ENCODE measurements at places on chromosomes 6 and 20.

GRCh38 chr6:118122801-118123200 is 215.7 kb downstream of the SLC35F1 start:
- DNase-seq, result no peak

DNA sequence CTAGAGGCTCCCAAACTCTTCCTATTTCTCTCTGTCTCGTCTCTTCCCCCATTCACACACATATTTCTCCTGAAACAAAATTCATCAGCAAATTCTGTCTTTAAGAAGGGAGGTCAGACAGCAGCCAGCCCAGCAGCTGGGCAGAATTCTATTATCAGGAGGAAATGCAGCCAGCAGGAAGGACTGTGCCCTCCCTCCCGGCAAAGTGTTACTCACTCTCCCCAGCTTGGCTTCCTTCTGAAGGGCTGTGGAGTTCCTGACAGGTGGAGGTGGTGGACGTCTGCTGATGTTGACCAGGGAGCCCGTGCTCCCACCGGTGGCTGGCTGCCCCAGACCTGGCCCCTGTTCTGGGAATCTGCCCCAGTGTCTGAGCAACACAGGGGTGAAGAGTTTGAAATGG is 37.3 kb downstream of the KCNB1 start:
- DNase-seq, result peak; percentile 18

- no peak for DNase-seq
These were observed 413.2 kb upstream of the GJE1 start for GRCh38 chr6:141719476-141719875.

GRCh38 chr20:41037179-41037578 is 8.6 kb downstream of the TOP1 start:
- no peak for DNase-seq

DNA sequence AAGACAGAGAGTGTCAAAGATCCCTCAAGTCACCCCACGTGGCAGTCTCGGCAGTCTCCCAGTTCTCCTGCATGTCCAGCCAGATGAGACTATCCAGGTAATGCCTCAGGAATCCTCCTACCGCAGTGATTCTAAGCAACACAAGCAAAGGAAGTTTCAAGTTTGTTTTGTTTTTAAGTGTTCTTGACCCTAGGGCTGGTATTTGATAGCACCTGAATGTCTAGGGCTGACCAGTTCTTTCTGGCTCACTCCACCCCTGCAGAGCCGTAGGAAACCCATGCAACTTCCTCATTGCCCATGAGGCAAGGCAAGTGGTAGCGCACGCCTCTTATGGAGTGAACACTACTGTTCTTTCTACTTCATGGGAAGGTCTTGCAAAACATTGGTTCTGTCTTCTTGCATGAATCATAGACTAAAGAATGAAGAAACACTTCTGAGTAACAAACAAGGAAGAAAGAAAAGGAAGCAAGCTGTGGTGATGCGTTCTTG is 24.8 kb upstream of the FOXQ1 start:
- DNase-seq, result peak; percentile 88

DNA sequence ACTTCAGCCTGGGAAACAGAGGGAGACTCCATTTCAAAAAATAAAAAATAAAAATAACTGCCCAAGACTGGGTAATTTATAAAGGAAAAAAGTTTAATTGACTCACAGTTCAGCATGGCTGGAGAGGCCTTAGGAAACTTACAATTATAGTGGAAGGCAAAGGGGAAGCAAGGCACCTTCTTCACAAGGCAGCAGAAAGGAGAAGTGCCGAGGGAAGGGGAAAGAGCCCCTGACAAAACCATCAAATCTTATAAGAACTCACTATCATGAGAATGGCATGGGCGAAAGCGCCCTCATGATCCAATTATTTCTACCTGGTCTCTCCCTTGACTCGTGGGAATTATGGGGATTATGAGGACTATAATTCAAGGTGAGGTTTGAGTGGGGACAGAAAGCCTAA is 95.5 kb upstream of the LGSN start:
- DNase-seq, result no peak

- peak; percentile 87 for DNase-seq
These were observed 33.0 kb downstream of the RIPOR2 start for GRCh38 chr6:24902782-24903181.

DNA sequence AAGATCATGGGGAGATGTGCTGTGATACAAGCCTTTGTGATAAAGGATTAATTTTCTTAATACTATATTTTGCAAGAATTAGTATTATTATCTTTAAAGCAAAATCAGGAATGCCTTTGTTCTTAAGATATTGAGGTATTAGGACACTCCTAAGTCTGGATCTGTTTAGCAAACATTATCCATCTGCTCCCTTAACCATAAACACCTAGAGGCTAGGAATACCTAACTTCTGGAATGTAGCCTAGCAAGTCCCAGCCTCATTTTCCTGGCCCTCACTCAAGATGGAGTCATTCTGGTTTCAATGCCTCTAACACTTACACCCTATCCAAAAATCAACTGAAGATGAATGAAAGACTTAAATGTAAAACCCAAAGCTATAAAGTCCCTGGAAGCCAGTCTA is 106.3 kb upstream of the GJE1 start:
- DNase-seq, result no peak

- DNase-seq, result no peak
These were observed 123.3 kb downstream of the NFATC2 start for GRCh38 chr20:51419231-51419630.

- no peak for DNase-seq
These were observed 189.1 kb downstream of the PHF3 start for GRCh38 chr6:63824722-63825121.

- no peak for DNase-seq
These were observed 165.1 kb upstream of the LAMP5 start for GRCh38 chr20:9349249-9349648.

DNA sequence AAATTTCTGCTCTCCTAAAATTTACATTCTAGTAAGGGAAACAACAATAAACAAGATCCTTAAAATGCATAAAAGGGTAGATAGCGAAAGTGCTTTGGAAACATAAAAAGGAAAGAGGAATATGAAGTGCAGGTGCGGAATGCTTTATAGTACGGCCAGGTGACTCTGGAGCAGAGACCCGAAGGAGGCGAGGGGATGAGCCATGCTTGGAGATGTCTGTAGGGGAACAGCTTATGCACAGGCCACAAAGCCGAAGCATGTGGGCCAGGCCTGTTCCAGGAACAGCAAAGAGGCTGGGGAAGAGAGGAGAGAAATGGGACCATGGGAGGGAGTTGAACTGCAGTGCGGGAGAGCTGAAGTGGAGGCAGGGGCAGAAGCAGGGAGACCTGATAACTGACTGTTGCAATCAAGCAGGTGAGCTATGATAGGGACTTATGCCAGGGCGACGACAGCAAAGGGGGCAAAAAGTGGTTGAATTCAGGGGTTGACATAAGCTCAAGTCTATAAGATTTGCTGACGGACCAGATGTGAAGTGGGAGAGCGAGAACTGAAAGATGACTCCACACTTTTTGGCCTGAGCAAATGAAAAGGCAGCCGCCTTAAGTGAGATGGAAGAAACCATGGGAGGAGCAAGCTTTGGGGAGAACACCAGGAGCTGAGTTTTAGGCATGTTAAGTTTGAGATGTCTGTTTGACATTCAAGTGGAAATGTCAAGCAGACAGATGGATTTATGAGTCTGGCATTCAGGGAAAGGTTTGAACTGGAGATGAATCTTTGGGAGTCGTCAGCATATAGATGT is 83.1 kb downstream of the CNBD2 start:
- no peak for DNase-seq

DNA sequence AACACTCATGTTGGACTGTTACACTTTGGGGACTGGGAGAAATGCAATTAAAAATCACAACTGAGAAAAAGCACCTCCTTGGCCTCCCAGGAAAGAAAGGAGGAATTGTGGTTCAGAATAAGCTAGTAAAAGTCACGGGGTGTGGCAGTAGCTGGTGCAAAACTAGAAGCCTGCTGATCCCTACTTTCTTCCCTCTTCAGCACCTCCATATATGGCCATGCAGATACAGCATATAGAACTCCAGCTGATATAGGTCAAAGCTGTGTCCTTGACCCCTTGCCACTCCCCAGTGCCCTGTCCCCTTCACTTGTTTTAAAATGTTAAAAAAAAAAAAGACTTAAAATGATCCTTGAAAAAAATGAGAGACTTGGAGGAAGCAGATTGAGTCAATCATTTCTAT is 5.5 kb upstream of the FLRT3 start:
- no peak for DNase-seq

- DNase-seq, result peak; percentile 76
These were observed 210.7 kb upstream of the CNR1 start for GRCh38 chr6:88376768-88377387.

DNA sequence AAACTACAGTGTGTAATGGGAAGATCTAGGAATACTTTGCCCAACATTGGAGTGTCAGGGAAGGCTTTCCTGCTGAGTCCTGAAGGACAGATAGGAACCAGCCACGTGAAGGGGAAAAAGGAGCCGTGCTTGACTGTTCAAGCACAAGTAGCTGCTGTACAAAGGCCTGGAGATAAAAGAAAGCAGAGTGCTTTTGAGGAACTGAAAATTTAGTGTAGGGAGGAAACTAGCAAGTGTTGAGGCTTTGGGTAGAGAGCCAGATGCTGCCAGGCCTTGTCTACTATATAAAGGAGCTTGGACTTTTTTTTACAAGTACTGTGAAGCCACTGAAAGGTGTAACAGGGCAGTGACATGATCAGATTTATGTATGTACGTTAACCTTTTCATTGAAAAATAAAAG is 39.0 kb downstream of the DSE start:
- DNase-seq, result no peak

GRCh38 chr6:108699290-108700041 is 138.7 kb downstream of the FOXO3 start:
- DNase-seq, result no peak

- DNase-seq, result no peak
These were observed 62.1 kb upstream of the BHLHE23 start for GRCh38 chr20:63068711-63069367.

GRCh38 chr6:37242429-37243052 is 15.0 kb upstream of the TBC1D22B start:
- DNase-seq, result peak; percentile 95

DNA sequence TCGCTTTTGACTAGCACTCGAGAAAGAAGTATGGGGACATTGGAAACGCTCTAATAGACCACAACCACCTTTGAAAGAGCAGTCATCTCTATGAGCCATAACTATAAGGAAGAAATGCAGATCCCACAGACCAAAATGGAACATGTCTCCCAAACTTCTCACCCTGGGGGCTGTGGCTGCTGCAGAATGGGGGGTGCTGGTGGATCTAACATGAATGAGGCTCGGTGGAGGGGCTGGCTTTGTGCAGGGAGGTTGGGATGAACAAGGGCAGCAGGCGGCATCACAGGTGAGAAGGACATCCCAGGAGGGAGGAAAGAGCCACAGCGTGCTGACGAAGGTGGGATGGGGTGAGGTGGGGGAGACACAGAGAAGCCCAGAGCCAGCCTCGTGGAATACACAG is 10.5 kb upstream of the CCR6 start:
- no peak for DNase-seq

- peak; percentile 85 for DNase-seq
These were observed 6.6 kb upstream of the GUCA1A start for GRCh38 chr6:42166444-42167141.

- no peak for DNase-seq
These were observed 308.2 kb upstream of the SGK1 start for GRCh38 chr6:134626086-134626485.

DNA sequence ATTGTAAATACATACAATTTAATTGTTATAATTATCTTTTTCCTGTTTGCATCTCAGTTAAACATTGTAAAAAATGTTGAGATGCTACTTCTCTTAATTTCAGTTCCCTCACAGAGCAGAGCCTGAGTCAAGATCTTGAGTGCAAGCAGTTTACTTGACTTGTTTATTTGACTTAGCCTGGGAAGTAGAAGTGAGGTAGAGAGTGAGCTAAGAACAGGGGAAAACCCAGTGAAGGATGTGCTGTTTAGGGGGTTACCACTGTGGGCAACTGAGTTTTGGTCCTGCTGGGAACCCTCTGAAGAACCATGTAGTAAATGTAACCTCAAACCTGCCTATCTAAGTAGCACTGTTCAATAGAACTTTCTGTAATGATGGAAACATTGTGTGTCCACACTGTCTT is 495.2 kb upstream of the FLRT3 start:
- DNase-seq, result no peak

GRCh38 chr6:65259059-65259458 is 448.0 kb downstream of the EYS start:
- no peak for DNase-seq

DNA sequence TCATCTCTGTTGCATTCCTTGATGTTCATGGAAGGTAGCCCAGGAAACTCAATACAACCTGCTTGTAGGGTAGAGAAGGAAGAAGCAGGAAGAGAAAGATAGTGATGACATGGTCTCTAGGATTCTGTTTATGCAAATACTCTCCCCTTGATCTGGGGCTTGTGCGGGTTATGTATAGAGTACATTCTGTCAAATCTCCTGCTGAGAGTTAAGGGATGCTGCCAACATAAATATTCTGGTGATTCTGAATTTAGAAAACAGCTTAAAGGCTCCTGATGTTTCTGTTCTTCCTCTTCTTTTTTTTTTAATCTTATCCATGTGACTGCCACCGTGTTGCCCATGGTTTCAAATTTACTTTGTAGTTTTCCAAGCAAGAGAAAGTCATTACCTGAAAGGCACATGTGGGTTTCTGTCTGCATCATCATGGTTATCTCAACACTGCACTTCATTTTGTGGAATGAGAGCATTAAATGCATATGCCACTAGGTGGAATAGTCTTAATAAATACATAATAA is 150.6 kb downstream of the RPS12 start:
- DNase-seq, result no peak

DNA sequence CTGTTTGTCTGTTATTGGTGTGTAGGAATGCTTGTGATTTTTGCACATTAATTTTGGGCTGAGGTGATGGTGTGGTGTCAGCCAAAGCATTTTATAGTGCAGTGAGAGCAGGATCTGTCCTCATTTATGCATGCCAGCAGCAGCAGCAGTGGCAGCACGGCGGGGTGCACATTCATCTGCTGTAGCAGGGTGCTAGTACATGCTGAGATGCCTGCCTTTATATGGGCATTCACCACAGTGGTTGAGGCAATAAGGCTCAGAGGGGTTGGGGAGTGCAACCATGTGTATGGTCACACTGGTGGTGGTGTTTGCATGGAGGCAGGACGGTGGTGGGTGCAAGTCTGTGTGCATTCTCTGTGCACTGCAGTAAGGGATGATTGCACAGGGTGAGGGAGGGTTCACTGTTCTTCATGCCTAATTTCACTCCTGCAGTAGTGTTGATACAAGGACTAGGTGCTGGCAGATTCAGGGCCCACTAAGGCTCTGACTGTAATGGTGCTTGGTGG is 129.3 kb upstream of the SYNCRIP start:
- DNase-seq, result no peak
